ENCODE measurements at places on chromosomes 3 and 15. TPM values are rescaled to one million over a fixed set of nuclear protein-coding genes. Genes with fewer than 3 reads are reported as not detected.

- no peaks in the 10 kb centered on the region for H3K27me3 ChIP-seq
- DNase-seq = no peak
- no peak overlapping the region for H3K4me3 ChIP-seq
- H3K36me3 ChIP-seq = no peaks in the 10 kb centered on the region
- no peak overlapping the region for H3K27ac ChIP-seq
Observed at GRCh38 chr3:37236024-37236423, 61.6 kb upstream of the LRRFIP2 start.

- H3K27me3 ChIP-seq = no peaks in the 10 kb centered on the region
- H3K36me3 ChIP-seq = no peaks in the 10 kb centered on the region
- H3K4me1 ChIP-seq = no peaks in the 10 kb centered on the region
Observed at GRCh38 chr3:59677747-59678702, 628.2 kb upstream of the CFAP20DC start.

DNA sequence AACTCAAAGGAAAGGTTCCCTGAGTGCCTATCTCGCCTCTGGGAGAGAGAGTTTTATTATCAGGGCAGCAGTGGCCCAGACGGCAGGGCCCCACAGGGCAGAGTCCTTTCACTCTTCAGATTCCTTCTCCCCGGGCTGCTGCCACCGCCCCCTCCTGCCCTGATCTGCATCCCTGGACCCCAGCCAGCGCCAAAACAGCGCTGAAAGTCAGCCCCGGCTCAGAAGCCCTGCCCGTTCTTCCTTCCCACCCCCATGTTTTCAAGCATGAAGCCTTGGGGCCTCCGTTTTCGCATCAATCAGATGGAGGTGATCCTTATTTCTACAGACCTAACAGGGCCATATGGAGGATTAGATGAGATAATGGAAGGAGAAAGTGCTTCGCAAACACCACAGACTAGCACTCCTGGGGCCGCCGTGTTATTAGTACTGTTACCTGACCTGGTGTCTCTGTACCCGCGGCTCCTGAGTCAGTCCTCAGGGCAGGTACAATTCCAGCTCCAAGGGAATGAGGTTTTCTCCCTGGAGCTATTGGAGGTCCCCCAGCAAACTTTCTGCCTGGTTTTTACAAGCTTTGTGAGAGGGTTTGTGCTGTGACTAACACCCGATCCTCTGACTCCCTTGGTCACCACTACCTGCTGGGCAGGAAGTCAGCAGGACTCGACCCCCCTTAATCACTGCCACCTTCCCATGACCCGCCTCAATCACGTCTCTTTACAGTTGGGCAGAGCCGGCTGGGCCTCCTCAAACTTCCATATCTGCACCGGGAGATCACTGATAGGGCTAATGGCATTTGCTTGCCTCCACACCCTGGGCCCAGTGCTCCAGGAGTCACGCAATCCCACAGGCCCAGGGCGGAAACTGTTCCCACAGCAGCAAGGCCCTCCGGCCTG, 39.5 kb upstream of the TSEN2 start:
- no peak overlapping the region for H3K4me3 ChIP-seq
- DNase-seq = peak; percentile 44
- H3K4me1 ChIP-seq = peaks cover 43% of the 10 kb centered on the region
- no peaks in the 10 kb centered on the region for H3K36me3 ChIP-seq

- H3K27me3 ChIP-seq = no peaks in the 10 kb centered on the region
- H3K4me3 ChIP-seq = peak overlapping the region; percentile 96
- peak overlapping the region; percentile 97 for H3K27ac ChIP-seq
- peaks cover 17% of the 10 kb centered on the region for H3K36me3 ChIP-seq
Observed at GRCh38 chr15:78540871-78541743, 863 bp downstream of the PSMA4 start.

GRCh38 chr3:7194071-7194835, 333.3 kb downstream of the GRM7 start:
- no peak for DNase-seq
- no peaks in the 10 kb centered on the region for H3K27me3 ChIP-seq
- no peak overlapping the region for H3K4me3 ChIP-seq
- H3K4me1 ChIP-seq = no peaks in the 10 kb centered on the region
- H3K36me3 ChIP-seq = no peaks in the 10 kb centered on the region

OR5K2 gene
- not detected for total RNA-seq

FAM131A gene
- total RNA-seq = 12.2 TPM

XXYLT1 gene
- 26.2 TPM for total RNA-seq

CTXN2 gene
- not detected for total RNA-seq

Data from astrocyte (in vitro differentiated cells and primary cell).